Stimulated activated CD8-positive, alpha-beta memory T cell treated with anti-CD3 and anti-CD28 coated beads, Interleukin-12 subunit alpha, Interleukin-12 subunit beta, amount 100 ng/mL, for 4 hours (primary cell): ENCODE measurements at places on chromosomes 7 and 10.

- no peak for DNase-seq
Observed at GRCh38 chr10:12448340-12448728, 99.0 kb downstream of the CAMK1D start.

- no peak for DNase-seq
Observed at GRCh38 chr10:851901-852300, 79.6 kb downstream of the LARP4B start.

DNA sequence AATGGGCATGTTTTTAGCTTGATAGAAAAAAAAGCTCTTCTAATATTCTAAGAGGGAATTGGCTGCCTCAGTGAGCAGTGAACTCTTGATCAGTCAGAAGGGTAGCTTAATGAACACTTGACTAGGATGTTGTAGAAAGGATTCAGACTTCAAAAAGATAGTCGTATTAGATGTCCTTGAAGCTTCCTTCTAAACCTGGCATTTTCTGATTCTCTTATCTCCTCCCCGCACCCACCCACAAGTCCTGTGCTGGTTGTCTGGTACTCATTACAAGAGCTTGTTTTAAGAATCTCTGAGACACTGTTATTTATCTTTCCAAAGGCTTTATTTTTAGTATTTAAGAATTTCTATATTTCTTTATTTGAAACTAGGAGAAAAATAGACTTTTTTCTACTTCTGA, 7.4 kb upstream of the SMIM30 start:
- no peak for DNase-seq

GRCh38 chr10:21238717-21239116, 286.8 kb downstream of the SKIDA1 start:
- no peak for DNase-seq

- no peak for DNase-seq
Observed at GRCh38 chr7:127667017-127667670, 15.2 kb downstream of the SND1 start.

- no peak for DNase-seq
Observed at GRCh38 chr10:131337741-131338140, 26.2 kb upstream of the TCERG1L start.
